Caki2 (cell line): ENCODE measurements at places on chromosomes 2 and 18.
A peak's percentile ranks its signal among the peaks of the same experiment; 100 is the strongest.

- DNase-seq: peak; percentile 44
Observed at GRCh38 chr2:73293534-73294171, at the start of gene EGR4. Gene EGR4 (minus strand): TSS chr2:73293548. CDS start chr2:73293317, 231 bp downstream.

DNA sequence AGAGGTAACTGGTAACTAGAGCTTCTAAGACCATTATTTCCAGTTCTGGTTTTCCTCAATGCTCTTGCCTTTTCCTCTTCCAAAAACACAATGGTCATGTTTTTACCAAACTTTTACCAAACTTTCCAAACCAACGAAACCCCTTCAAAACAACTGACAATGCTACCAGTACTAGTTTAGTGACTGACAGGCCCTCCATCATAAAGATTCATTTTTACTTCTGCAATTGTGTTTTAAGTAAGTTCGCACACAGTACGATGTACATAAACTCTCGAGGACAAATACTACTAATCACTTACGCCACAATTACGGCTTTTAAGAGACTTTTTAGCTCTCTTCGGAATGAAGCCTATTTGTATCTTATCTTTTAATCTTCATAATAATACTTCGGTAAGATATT lies 900 bp downstream of the C18orf32 start:
- DNase-seq: no peak

DNA sequence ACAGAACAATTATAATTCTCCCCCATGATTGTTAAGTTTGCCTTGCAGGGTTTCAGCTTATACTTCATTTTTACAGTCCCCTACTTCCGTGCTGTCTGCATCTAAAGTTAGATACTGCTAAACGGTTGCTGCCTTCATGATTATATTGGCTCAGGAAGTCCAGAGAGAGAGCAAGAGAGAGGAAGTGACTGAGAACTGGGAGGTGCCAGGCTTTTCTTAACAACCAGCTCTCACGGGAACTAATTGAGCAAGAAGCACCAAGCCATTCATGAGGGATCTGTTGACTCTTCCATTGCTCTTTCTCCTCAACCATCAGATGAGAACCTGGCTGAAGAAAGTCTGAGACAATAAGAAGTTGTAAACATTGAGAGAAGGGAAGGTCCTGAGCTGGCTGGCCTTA lies 125.5 kb upstream of the SIX2 start:
- no peak for DNase-seq

GRCh38 chr2:26355038-26355995 lies 8.7 kb upstream of the ADGRF3 start:
- peak; percentile 99 for DNase-seq

- DNase-seq: no peak
Observed at GRCh38 chr2:48529676-48530032, 300 bp upstream of the STON1 start.

GRCh38 chr2:9160732-9161131 lies 45.9 kb upstream of the ASAP2 start:
- DNase-seq: no peak

DNA sequence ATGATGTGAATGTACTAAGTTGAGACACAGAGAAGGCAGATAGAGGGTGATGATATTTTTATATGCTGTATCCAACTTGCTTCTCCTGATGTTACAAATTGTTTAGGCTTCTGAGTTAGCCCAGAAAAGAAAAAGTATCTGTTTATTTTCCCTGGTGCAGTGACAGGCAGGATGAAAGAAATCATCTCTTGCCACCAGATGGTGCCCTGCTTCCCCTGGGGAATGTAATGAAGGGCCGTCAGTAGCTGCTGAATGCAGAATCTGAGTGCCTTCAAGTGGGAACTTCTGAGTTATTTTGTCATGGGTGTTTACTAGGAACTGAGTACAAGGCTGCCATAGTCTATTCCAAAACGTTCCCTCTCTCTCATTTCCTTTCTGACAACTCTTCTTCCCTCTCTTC lies 525.6 kb downstream of the MBD2 start:
- peak; percentile 15 for DNase-seq

- no peak for DNase-seq
Observed at GRCh38 chr2:130842770-130843169, 6.1 kb downstream of the ARHGEF4 start.

DNA sequence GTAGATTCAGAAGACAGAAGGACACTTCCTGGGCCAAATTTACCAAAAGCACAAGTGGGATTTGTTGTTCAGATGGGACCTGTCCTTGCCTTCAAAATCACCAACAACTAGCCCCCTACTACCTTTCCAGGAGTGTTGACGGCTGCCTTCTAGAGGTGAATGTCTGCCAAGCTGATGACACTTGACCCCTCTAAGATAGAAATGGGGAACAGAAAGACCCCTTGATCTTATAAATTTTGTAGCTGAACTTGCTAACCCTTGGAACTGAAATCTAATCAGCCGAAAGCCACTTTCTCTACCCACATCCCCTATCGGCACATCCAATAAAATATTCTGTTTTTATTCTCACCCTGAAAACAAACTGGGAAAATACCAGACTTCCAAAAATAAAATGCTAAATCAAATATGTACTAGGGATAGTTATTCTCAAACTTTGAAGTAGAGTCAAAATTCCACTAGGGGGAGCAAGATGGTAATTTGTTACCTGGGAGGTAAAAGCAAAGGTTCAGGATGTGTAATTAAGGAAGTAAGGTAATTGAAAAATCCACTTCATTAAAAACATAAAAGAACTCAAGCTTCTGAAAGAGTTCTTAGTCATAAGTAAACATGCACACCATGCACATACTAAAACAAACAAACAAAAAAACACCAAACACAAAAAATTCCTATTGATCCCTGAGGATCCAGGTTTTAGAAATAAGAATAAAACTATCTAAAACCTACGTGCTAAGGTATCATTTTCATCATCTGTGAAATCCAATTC lies 119.2 kb downstream of the ANKRD44 start:
- peak; percentile 49 for DNase-seq

DNA sequence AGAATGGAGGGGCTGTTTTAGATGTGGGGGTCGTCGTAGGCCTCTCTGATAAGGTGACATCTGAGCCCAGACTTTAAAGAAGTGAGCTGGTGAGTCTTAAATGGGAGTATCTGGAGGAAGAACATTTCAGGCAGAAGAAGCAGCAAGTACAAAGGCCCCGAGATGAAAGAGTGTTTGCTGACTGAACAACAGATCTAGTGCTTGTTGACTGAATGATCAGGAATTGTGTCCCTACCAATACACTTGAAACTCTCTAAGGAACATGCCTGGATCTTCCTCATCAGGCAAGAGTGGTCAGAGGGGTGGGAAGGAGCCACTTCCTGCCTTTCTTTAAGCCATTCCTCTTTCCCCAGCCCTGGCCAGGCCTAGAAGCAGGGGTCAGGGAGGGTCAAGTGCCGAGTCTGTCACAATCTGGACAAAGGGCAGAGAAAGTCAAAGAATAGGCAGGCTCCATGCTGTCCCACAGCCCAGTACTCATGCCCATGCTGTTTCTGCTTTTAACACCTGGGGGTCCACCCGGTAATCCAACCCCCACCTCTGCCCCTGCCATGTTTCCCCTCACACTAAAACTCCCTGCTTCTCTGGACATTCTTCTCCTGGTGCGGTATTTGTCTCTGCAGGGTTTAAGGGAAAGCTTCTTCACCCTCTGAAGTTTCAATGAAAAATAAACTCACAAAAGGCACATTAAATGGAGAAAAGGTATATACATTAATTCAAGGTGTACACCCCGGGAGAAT lies 3.0 kb upstream of the TMEM37 start:
- no peak for DNase-seq

GRCh38 chr2:24024996-24025663 lies 15.2 kb downstream of the MFSD2B start:
- no peak for DNase-seq

DNA sequence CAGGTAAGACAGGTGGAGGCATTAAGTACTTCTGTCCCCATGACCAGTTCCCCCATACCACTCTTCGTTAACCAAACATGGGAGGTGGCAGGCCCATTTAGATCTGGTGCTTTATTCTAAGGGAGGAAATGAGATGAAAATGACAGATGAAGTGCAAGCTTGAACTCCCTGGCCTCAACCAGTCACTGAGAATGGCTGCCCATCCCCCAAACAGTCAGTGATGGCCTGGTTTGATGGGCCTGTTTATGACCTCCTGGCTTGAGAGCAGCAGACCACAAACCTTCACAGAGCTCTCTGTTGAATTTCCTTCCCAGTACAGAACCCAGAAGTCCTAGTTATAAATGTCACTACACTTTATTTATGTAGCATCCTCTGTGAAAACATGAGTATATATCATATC lies 31.1 kb downstream of the EPAS1 start:
- DNase-seq: no peak

GRCh38 chr2:33204945-33205344 lies 258.2 kb downstream of the LTBP1 start:
- no peak for DNase-seq

GRCh38 chr2:44055664-44056063 lies 59.9 kb upstream of the LRPPRC start:
- no peak for DNase-seq

DNA sequence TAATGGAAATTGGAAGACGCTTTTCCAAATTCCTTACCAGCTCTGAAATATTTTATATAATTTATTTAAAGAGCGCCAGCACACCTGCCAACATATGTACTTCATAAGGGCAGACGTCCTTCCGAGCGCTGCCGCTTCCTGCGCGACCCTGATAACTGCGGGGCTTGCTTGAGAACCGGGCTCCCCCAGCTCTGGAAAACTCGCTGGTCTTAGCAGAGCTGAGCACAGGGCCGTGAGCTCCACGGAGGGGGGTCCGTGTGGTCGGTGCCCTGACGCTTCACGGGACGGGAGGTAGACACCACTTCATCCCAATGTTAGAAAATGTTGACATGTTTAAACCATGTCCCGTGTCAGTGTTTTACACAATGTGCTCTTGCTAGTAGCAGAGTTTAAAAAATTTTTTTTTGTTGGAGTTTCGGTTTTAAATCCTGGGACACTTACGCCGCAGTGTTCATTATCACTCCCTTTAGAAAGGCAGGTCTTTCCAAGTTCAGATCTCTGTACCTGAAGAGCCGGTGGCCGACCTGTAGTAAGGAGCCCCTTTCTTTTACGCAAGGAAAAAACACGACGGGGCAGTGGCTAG lies 1.6 kb downstream of the NFATC1 start:
- DNase-seq: no peak

DNA sequence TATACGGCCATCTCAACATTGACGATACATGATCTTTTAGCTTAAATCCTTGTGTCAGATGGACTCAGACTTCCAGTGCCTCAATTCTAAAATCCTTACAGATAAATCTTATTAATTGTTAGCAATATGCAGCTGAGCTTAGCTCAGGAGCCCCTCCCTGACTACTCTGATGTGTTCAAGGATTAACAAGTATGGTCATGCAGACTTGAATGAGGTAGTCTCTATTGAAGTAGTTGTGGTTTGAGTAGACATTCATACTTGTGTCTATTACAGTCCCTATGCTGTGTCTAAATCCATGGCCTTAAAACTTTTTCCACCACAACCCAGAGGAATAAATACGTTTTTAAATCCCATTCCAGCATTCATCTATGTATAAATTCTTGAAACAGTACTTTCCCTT lies 119.5 kb downstream of the NUP35 start:
- DNase-seq: no peak

GRCh38 chr2:152468899-152469692 lies 134.1 kb downstream of the FMNL2 start:
- peak; percentile 61 for DNase-seq

DNA sequence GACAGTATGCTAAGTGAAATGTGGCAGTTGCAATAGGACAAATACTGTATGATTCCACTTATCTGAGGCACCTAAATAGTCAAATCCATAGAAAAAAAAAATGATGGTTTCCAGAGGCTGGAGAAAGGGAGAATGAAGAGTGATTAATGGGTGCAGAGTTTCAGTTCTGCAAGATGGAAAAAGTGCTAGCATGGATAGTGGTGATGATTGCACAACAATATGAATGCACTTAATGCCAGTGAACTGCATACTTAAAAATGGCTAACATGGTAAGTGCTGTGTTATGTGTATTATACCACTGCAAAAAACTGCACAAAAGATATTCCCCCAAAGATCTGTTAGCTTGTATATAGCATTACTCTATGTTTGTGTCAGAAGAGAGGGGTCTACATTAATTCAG lies 185.4 kb downstream of the INHBB start:
- DNase-seq: no peak

DNA sequence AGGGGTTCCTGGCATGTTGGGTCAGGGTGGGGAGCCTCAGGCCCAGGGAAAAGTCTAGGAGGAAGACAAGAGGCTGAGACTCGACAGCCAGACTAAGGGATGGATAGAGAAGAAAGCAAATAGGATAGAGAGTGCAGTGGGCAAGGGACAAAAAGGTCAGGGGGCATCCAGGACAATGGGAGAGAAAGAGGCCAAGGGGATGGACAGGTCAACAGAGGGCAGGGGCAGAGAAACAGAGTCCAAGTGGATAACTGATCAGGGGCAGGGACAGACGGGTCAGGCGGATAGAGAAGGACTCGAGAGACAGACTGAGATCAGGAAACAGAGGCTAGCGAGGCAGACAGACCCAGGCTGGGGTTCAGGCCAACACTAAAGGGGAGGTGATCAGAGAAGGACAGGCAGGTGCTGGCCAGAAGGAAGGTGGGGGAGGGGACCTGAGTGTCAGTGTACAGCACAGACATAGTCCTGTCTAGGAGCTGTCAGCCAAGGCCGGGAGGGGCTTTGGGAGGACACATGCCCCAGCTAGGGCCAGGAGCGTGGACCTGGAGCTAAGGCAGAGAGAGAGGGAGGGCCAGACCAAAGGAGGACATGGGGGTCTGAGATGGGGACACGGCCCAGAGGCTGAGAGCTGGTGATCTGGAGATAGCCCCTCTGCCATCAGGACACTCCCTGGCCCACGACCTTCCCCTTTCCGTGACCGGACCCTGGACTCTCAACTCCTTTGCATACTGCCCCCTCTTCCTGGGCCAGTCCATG lies 12.2 kb downstream of the ASIC4 start:
- no peak for DNase-seq

GRCh38 chr2:196233805-196234475 lies 62.6 kb upstream of the STK17B start:
- no peak for DNase-seq

- DNase-seq: no peak
Observed at GRCh38 chr2:157764386-157764785, 111.7 kb downstream of the ACVR1 start.

DNA sequence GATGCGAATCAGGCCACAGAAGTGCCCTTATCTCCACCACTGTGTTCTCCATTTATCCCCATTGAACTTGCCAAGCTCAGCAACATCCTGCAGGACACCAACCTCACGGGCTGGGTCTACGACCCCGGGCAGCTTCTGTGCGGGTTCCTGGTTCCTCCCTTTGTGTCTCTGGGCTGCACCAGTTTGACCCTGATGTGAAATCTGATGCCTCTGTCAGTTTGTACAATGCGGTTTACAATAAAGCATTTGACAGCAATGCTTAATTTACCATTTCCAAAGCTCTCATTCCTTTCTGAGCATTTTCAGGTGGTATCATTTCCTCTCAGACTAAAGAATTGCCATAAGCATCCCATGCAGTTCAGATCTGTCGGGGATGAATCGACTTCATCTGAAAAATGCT lies 3.3 kb upstream of the TMEM18 start:
- no peak for DNase-seq

DNA sequence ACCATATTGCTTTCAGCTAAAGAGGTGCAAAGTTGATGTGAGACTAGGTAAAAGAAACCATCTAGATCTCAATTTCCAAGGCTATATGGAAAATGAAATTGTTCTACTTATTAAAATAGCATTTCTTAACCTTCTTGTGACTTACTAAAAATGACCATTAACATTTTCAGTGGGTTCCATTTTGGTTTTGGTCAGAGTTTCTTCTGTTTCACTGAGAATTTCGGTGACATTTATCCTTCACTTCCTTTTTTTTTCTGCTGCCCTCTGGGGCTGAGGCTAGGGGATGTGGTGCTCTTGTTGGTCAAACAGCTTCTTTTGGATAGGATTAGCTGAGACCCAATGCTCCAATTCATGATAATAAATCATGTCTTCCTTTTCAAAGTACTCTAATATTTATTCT lies 44.3 kb upstream of the REL start:
- DNase-seq: no peak
